GM23248 (cell line): ENCODE measurements at places on chromosomes 4 and X.

DNA sequence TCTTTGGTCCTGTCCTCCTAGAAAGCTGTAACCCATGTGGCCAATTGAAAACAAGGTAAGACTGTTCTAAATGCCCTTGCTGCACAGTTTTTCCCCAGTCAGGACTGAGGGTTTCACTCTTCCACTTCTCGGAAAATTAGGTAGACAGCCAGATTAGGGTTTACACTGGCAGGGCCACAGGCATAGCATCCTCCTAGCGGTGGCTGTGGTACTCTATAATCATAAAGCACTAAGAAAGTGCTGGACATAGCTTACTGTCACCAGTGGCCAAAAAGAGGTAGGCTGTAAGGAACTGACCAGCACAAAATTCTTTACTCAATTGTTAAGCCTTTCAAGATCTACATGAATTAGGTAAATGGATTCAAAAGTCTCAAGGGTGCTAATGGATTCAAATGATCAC lies 11.6 kb upstream of the USP46 start:
- no peak for DNase-seq

GRCh38 chr4:28238876-28239275 lies 1378.2 kb downstream of the STIM2 start:
- DNase-seq: no peak

DNA sequence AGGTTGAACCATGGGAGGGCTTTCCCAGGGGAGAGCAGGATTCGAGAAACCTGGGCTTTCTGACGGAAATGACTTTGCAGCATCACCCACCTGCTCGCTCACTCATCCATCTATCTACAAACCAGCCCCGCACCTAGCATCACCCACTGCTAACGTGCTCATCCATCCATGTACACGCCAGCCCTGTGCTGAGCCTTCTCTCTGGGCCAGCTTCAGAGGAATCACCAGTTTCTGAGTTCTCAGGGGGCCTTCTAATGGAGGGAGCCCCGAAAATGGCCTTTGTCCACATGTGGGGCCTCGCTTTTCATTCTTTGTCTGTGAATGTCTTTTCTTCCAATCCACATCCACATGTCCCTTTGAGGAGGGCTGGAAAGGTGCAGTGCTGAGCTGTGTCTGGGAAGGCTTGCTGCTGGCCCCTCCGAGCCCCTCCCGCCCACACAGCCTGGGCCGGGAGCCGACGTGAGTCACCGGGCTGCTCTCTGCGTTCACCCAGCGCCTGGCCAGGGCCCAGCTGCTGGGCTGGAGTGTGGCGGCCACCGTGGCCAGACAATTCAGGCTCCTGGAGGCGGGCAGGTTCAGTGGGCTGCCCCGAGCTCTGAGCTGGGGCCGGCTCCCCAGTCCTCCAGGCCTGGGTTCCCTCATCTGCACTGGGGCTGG lies 14.7 kb downstream of the SORCS2 start:
- peak; percentile 98 for DNase-seq

DNA sequence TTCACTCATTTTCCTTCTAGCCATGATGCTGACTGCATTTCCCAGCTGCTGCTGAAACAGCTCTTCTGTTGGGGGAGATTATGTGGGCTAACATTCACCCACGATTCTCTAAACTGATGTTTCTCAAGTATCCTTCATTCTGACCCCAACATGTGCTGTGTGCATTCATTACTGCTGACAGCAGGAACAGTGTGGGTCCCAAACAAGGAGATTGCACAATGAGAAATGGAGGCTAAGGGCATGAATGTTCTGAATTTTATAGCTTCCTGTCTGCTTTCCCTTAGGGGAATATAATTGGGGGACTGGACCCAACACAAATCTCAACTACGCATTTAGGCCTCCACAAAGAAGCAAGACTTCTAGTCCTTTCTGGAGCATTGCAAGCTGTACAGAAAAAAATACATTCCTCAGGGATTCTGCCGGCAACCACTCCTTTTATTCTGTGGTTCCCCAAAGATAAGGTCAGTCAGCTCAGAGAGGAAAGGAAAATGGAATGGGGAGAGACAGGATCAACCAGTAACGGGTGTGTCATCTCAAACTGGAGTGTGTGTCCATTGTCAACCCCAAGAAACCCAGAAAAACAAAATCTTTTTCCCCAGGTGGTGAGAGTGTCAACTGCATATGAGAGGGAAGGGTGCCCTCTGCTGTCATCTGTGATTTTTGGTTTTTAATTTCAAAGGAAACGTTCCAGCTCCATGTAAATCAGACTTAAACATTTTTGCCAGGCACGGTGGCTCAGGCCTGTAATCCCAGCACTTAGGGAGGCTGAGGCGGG lies 81.5 kb upstream of the EGFL6 start:
- peak; percentile 73 for DNase-seq

DNA sequence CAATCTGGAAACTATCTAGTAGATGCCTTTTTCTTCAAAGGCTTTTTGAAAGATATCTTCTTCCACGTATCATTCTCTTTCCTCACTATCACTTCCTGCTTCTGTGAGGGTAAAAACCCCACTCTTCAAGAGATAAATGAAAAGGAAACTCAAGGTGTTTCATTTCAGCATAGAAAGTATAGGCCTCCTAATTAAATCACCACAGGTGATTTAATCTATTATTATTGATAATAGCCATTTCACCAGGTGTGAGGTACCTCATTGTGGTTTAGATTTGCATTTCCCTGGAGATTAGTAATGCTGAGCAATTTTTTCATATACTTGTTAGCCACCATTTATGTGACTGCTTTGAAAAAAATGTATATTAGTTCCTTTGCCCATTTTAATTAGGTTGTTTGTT lies 92.0 kb upstream of the EMCN start:
- DNase-seq: no peak

DNA sequence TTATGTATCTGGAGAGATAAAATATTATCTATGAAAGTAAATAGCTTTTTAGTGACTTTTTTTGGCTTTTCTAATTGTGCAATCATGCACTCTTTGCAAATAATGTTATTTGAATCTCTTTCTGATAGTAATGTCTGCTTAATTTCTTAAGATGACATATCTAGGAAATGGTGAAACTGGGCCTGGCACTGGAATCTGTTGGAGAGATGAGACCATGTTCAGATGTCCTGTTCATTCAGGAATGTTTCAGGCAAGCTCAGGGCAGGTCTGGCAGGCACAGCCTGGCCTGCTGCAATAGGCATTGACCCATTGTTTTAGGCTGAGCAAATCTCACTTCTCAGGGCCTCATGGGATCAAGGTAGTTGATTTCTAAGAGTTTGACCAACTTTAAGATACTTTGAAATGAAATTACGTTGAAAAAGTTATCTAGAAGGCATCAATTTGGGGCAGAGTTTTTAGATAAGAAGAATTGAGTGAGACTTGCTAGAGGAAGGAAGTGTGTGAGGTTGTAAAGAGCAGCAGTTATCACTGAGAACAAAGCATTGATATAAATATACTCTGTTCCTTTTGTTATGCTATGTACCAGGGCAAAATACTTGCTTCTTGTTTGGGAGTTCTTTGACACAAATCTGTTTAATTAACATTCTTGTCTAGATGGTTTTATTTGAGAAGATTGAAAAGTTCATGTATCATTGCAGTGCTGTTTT lies 133.0 kb upstream of the LEF1 start:
- DNase-seq: no peak

DNA sequence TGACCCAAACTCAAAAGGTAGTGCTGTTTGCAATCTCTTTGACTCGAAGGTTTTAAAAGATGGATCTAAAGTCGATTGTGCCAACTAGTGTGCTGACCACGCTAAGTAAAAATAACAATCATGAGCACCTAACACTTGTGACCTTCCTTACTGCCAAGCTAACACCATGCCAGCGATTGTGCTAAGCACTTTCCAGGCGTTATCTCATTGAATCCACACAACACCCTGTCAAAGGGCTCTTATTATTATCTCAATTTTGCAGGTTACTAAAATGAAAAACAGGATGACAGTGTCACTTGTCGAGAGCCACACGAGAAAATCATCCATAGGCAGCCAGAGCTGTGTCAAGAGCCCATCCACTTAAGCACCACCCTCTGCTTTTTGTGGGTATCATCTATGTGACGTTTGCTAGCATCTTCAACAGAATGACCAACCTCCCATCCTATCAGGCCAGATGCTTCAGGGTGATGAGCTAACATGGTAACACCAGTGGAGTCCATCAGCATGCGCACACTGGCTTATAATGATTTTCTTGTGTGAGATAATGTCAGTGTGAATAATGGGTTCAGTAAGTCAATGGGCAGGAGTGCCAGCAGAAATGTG lies 893 bp upstream of the GAB3 start:
- DNase-seq: no peak
